ENCODE measurements at places on chromosomes 2 and 18.

DNA sequence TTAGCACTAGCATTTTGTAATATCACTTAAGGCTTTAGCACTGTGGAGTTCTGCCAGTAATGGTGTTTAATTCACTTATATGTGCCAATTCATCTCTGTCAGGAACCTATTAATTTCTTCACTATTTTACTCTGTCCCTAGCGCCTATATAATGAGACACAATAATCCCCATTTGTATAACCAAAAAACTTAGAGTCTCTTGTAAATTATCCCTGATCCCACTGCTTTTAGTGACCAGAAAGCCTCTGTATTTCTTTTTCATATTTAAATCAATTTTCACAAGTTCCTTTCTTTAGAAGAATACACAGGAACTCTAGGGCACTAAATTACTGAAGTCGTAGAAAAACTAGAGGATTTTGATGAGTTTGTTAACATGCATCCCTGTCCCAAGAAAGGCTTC lies 242.7 kb upstream of the NRP2 start:
- no peak for DNase-seq

DNA sequence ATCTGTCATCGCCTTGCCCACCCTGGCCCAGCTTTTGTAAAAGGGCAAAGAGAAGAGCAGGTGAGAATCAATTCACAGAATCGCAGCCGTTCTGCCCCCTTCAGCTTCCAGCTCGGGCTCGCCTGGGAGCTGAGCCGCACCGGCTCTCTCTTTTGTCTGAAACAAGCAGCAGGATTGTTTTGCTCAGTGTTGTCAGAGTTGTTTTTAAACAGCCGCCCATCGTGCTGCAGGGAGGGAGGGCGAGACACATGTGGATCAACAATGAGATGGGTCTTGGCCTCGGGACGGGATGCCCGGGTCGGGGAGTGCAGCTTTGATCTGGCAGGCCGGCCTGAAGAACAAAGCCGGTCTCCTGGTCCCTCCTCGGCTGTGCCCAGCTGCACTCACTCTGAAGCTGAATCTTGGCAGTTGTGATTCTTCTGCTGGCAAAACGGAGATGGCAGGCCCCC lies 39.7 kb upstream of the HDAC4 start:
- DNase-seq = no peak

DNA sequence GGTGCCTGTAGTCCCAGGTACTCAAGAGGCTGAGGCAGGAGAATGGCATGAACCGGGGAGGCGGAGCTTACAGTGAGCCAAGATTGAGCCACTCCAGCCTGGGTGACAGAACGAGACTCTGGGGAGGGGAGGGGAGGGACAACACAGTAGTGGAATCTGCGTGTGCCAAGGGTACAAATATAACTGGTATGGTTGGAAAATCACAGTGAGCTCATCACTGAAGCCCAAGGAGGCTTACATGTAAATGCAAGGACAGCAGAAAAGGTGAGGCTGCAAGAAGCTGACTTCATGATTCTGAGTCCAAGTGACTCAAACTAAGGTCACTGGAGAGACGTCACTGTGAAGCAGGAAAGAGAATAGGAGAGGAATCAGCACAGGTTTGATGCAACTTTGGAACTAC lies 9.2 kb downstream of the SEPTIN10 start:
- DNase-seq = no peak

GRCh38 chr2:127584047-127584446 lies 48.6 kb downstream of the MYO7B start:
- no peak for DNase-seq

DNA sequence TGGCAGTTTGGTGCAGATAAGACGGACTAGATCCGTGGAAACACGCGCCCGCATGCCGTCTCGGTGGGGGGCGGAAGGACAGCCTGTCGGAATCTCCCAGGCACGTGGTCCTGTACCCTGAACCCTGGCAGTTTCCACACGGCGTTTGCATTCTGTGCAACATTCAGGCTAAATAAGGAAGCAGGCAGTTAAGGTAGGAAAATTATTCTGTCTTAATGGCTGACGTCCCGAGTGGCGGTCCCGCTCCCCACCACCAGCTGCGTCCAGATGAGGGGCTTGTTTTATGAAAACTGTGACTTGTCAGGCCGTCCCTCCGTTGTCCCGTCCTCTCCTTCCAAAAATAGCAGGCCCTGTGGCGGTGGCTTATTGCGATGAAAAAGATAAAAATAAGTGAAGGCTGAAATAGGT lies 120.2 kb downstream of the NFATC1 start:
- no peak for DNase-seq

DNA sequence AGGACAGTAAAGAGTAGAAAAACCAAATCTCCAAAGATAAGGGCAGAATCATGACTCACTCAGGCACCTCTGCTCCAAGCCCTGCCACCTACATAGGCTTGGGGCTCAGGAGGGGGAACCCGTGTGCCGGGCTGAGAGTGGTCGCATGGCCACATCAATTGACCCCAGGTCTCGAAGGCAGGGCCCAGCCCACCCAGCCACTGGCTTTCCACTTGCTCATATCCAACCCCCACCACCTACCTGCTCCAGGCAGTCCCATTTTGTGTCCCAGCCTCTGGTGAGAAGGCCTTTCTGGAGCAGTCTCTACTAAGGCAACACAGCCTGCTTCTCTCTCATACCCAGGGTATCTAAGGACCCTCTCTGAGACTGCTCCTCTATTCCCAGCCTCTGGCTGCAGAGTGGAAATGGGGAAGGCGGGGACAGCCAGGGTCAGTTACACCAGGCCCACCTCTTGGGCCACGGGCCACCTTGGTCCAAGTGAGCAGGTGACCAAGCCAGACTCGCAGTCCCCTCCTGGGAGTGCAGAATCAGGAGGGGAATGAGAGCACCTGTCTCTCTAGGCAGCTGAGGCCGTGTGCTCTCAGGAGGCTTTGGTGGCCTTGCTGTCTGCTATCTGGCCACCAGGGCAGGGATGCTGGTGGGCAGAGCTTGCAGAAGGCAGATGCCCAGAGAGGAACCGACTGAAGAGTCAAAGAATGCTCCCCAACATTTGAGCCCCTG lies 20.8 kb downstream of the TFCP2L1 start:
- DNase-seq = no peak

GRCh38 chr2:118812552-118812951 lies 34.9 kb downstream of the EN1 start:
- DNase-seq = no peak

DNA sequence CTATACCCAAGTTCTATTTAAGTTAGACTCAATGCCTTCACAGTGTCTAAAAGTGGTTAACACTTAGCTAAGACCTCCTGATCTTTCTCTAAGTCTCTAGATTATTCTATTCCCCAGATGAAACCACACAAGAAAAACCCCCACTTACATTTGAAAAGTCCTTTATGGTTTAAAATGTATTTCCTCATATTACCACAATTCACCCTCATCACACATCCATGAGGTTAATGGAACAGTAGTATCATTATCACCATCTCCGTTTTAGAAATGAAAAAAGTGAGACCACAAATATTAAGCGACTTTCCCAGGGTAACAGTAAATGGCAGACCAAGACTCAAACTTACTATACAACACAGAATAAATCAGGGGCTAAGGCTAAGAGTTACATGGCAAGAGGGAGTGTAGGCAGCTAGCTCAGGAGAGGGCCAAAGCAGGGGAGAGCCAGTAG lies 28.6 kb downstream of the EPG5 start:
- DNase-seq = no peak

DNA sequence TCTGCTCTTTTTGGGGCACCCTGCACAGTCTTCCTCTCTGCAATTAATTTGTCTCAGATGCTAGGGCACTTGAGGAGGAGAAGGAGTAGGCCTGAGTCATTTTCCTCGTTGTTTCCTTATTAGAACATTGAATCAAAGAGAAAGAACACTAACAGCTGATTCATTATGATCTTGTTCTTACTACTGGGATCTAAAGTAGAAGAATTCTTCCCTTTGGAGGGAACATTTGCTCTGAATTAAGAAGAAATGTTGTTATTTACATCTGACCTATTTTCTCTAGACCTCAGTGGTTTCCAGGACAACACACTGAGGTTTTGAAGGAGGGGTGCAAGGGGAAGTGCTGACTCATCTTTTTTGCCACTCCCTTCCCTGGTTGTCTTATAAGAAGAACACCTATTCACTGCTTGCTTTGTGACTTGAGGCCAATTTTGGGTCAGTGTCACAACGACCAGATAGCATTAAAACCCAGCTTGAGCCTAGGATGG lies 24.3 kb upstream of the STAT1 start:
- DNase-seq = no peak

DNA sequence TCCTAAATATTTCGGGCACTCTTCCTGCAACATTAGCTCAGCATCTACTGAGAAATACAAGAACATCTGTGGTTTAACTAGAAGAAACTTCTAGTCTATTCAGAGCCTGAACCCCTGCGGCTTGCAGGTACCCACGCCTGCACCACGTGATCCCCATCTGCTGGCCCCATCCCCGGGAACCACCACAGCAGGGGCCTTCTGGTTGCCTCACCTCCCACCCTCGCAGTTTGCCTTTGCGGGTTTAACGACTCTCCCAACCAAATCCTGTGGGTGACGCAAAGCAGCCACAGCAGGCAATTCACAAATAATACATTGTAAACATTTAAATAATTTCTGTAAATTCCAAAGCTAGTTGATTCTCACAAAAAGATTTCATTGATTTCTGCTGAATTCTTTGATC lies 90.2 kb upstream of the TMEM18 start:
- no peak for DNase-seq

- DNase-seq = no peak
Observed at GRCh38 chr2:206443735-206444527, 599 bp downstream of the ADAM23 start.

GRCh38 chr18:51009072-51009471 lies 20.9 kb upstream of the SMAD4 start:
- DNase-seq = no peak

- peak; percentile 31 for DNase-seq
Observed at GRCh38 chr2:54574107-54574859, 118.2 kb downstream of the SPTBN1 start.

GRCh38 chr2:71937396-71937795 lies 210.3 kb downstream of the CYP26B1 start:
- no peak for DNase-seq

GRCh38 chr2:236575510-236575909 lies 5.9 kb downstream of the ACKR3 start:
- no peak for DNase-seq

DNA sequence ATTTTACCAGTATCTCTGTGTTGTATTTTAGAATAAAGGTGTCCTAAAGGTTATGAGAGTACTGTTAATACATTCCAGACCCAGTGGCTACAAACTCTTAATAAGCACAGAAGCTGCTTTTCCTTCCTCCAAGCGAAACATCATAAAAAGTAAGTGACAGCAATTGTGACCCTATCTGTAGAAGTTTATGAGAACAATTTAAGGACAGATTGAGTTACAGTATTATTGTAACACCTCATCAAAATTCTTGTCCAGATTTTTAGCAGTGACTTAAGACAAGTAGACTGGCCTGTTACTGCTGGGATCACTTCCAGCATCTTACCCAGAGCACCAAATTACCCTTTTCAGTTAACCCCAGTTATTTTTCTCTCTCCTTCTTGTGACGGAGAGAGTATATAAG lies 154.6 kb downstream of the ERBB4 start:
- DNase-seq = no peak

DNA sequence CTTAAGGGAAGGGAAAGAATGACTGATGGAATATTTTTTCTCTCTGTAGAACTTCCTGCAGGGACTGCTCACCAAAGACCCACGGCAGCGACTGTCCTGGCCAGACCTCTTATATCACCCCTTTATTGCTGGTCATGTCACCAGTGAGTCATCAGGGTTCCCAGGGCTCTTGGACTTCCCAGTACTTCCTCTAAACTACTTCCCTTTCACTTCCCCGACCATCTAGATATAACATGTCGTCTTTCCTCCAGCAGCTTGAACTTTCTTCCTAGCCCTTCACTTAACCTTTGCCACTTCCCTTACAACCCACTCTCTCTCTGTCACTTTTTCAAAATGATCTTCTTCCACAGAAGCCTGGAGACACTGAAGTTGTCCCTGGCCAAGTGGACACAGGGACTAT lies 7.2 kb downstream of the STK36 start:
- no peak for DNase-seq

DNA sequence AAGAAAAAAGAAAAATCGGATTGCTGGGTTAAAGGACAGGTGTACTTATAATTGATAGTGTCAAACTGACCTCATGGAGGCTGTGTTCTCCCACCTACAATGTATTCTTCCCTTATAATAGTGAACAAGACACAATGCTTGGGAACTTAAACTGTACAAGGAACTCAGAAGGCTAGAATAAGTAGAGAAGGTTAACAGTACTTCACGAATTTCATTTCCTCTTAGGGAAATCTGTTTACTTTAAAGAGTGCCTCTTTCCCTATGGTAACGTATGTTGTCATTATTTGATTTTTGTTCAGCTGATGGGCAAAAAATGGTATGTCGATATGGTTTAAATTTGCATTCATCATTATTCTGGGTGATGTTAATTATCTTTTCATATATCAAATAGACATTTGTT lies 9.2 kb upstream of the HK2 start:
- no peak for DNase-seq

DNA sequence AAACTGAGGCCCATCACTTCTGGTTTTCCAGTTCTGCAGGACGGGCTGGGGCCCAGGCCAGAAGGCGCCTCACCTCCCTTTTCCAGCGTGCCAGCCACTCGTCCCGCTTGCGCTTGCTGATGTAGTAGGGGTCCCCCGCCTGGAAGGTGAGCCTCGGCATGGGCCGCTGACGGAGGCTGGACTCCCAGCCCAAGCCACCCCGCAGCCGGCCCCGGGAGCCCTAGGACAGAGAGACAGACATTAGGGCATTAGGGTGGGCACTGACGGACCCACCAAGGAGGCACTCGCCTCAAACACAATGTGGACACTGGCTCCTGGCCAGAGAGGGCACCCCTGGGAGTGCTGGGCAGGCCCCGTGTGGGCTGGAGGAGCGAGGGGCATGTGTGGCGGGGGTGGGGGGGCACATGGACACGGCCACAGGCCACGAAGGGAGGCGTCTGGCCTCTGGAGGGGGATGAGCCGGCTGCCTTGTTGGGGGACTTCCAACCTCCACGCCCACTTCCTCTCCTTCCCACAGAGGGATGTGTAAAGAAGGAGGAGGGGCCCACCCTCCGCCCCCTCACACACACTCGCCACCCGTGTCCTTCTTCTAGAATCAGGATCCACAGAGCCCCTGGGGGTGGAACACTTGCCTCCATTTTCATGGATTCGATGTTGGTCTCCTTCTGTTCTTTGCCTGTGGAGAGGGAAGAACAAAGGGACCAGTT lies 66.7 kb downstream of the DNMT3A start:
- no peak for DNase-seq

- DNase-seq = no peak
Observed at GRCh38 chr2:207311316-207312005, 145.7 kb upstream of the KLF7 start.

GRCh38 chr2:186853951-186854350 lies 5.0 kb upstream of the ZSWIM2 start:
- DNase-seq = no peak

- no peak for DNase-seq
Observed at GRCh38 chr2:27264253-27264752, 1.5 kb upstream of the SLC30A3 start.

GRCh38 chr2:71609029-71609428 lies 155.7 kb downstream of the DYSF start:
- no peak for DNase-seq

- no peak for DNase-seq
Observed at GRCh38 chr18:58156516-58156915, 112.5 kb downstream of the NEDD4L start.

- no peak for DNase-seq
Observed at GRCh38 chr2:31219131-31219969, 2.0 kb upstream of the CAPN14 start.

Measured in stimulated activated CD4-positive, alpha-beta T cell treated with anti-CD3 and anti-CD28 coated beads, Interleukin-15, amount 100 ng/mL, for 1 hour (primary cell).